ENCODE measurements at places on chromosomes 2 and 18.

- DNase-seq, result peak; percentile 38
Observed at GRCh38 chr2:224922142-224922727, 120.0 kb downstream of the DOCK10 start.

DNA sequence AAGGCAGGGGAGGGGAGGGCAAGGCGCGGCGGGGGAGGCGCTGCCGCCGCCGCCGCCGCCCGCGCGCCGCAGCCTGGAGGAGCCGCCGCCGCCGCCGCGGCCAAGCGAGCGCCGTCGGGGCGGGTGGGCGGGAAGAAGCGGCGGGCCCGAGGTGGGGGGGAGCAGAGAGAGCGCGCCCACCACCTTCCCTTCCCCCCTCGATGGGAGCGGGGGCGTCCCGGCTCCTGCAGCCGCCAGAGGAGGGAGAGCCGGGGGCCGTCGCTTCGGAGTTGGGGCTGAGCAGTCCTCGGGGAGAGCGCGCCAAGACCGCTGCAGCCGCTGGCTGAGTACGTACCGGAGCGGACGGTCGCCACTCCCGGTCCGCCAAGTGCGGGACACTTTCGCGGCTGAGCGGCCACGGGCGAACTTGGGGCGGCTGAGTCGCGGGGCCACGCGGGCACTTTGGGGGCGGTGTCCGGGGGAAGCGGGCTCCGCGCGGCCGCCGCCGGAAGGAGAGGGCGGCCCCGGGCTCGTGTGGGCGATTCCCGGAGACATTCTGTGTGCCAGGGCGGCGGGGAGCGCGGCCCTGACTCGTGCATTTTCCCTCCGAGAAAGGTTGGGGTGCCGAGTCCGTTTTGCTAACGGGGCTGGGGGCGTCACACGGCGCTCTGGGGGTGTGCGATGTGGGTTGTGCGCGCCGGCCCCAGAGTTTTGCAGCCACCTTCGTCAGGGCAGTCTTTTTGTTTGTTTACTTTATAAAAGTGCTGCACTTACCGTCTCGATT is at the start of gene NAB1:
TSS of gene NAB1 (plus strand) at position 49 of the 763 bp plus-strand sequence. CDS start 10,094 bp downstream, outside the sequence.
- DNase-seq, result peak; percentile 17

DNA sequence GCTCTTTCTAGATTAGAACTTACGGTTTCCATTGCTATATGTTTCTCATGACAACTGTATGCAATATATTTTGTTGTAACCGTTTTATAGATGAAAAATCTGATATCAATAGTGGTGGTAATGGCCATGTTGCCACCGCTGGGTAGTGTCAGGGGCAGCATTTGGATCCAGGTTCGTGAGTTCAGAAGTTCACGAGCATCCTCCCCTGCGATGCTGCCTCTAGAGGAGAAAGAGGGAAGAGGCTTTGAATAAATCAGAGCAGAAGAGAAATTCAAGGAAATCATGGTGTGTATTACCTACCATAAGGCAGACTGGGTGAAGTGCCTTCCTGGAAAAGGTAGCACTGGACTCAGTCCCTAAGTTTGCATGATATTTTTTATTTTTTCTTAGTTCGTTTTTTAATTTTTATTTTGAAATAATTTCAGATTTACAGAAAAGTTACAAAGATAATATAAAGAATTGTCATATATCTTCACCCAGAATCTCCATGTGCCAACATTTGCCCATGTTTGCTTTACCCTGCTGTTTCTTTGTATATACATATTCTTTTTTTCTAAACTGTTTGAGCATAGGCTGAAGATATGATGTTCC is 3.3 kb upstream of the ZBTB7C start:
- DNase-seq, result peak; percentile 26

- no peak for DNase-seq
Observed at GRCh38 chr2:9392898-9393765, 30.2 kb downstream of the ITGB1BP1 start.

DNA sequence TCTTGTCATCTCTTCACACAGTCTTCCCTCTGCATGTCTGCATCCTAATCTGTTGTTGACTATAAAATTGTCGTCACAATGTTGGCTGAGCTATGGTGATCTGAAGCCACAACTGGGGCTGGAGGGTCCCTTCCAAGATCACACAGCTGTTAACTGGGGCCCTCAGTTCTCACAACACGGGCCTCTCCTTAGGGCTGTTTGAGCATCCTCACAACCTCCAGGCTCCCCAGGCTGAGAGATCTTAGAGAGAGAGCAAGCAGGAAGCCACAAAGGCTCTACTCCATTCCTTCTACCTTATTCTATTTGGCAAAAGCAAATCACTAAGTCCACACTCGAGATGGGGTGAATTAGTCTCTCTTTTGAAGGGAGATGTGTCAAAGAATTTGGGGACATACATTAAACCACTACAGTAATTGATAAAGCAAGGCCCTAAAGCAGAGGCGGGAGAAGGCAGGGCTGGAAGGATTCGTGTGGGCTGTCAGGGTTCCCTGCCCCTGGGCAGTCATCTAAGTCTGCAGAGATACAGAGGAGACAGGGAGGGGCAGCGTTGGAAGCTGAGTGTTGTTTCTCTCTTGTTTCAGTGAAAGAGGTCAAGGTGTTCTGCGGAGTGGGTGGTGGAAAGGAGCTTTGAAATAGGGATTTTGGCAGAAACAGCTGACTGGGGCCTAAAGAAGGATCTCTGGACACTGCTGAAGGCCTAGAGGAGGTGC is 15.9 kb downstream of the MYO7B start:
- DNase-seq, result no peak

DNA sequence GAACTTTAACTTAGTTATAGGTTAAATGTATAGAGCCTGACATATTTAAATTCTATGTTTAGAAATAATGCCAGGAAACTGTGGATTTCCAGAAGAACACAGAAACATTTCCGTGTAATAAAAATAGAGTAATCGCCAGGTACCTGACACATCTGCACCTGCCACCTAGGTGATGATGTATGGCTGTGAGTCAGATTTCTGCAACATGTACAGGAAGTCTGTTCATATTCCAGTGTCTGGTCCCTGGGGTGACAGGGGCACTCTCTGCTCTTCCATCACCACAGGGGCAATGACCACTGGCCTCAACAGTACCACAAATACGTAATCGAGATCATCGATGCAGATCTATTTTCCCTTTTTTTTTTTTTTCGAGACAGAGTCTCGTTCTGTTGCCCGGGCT is 101.1 kb upstream of the LPIN2 start:
- DNase-seq, result no peak

- no peak for DNase-seq
Observed at GRCh38 chr18:40413160-40413559, 1541.9 kb upstream of the PIK3C3 start.

DNA sequence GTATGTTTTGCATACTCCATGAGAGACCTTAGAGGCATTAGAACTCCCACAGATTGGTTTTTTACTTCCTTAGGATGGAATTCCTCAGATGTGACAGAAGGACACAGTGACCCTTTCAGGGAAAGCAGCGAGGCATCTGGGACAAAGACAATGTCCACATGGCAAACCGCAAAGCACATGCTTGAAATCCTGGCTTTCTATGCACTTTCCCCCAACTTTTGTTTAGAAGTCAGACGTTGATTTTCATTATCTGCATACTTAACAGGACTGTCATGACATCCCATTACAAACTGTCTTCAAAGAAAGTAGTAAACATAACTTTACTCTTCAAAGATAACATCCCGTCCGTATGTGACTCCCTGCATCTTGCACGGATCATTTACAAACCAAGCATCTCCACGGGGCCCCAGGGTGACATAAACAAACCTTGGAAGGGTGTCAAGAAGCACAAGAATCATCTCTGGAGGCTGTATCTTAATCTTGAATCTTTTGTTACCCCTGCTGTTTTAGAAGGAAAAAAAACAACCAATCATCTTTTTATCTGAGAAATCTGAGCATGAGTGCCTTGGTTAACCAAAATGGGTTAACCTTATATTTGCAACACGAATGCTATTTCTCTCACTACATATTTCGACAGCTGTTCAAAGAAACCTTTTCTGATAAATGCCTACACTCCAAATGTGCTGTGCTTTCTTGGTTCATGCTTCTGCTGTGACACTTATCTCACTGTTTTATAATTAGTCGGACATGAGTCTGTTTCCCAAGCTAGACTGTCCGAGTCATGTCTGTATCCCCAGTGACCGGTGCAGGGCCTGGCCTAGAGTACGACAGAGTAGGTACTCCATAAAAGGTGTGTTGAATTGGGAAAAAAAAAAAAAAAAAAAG is 90.8 kb downstream of the CCBE1 start:
- DNase-seq, result no peak

DNA sequence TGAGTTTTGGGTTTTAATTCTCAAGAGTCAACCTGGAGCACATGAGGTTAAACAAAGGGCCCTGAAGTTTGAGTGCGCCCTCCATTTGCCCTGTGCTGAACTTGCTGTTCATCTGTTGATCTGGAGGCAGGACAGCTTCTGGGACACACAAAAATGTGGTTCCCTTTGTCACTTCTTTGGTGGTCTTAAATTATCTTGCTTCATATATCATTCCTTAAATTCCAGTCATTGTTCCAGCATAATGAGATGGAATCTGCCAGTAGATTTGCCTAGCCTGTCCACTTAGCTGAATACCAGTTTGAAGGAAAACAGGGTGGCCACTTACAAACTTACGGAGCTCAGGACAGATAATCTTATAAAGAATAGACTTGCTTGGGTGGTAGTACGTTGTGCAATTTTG is 916 bp downstream of the CETN1 start:
- DNase-seq, result no peak

DNA sequence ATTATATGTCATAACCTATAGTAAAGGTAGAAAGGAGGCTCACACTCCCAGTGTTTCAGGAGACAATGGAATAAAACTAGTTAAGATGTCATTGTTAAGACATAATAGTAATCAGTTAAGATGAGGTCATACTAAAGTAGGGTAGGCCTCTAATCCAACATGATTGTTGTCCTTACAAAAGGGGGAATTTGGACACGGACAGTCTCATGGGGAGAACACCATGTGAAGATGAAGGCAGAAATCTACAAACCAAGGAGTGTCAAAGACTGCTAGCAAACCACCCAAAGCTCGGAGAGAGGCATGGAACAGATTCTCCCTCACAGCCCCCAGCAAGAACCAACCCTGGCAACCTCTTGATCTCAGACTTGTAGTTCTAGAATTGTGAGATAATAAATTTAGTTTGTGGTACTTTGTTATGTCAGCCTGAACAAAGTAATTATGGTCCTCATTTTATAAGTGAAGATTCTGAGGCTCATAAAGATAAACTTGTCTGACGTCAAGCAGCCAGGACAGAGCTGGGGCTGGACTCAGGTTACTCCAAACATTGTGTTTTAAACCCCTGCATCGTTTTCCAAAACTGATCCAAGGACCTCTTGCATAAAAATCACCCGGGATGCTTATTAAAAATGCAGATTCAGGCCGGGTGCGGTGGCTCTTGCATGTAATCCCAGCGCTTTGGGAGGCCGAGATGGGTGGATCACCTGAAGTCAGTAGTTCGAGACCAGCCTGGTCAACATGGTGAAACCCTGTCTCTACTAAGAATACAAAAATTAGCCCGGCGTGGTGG is 47.8 kb downstream of the CCDC195 start:
- DNase-seq, result no peak

DNA sequence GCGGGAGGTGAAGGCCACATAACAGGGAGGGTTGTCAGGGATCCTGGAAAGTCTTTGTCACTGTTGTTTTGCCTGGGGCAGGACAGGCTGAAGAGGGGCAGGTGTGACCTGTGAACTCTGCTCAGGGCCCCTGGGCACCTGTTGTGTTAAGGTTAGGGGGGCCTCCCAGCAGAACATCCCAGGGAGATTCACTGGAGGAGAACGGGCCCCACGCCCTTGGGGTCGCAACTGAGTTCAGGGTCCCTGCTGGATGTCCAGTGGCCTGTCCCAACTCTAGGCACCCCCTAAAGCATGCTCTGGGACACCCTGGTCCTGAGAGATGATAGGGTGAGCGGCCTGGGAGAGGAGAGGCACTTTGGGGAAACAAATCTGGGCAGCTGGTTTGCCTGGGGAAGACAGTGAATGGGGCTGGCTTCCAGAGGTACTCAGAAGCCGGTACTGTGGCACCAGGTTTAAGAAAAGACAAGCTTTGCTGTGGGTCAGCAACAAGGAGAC is 22.9 kb downstream of the GPR35 start:
- no peak for DNase-seq

DNA sequence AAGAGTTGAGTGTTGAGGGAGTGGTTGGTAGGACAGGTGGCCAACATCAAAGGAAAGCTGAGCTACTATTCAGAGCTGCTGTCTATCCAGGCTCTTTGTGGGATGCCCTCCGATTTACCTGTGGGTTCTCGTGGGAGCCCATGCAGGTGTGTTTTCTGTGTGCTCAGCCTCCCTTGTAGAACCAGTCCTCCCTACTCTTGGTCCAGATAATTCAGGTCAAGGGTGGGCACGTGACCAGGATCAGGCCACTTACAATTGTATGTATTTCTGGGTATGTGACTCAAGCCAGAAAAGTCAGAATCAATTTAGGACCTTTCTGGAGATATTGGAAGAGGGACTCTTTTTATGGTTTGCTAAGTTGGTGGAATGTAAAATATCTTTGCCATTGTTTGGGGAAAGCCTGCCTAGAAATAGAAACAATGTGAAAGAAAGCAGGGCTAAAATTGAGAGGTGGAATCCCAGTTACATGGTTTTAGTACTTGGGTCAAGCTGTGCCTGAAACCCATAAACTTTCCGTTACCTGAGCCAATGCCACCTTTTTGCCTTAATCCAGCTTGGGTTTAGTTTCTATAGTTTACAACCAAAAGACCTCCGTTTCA is 93.2 kb downstream of the PDCL3 start:
- no peak for DNase-seq

DNA sequence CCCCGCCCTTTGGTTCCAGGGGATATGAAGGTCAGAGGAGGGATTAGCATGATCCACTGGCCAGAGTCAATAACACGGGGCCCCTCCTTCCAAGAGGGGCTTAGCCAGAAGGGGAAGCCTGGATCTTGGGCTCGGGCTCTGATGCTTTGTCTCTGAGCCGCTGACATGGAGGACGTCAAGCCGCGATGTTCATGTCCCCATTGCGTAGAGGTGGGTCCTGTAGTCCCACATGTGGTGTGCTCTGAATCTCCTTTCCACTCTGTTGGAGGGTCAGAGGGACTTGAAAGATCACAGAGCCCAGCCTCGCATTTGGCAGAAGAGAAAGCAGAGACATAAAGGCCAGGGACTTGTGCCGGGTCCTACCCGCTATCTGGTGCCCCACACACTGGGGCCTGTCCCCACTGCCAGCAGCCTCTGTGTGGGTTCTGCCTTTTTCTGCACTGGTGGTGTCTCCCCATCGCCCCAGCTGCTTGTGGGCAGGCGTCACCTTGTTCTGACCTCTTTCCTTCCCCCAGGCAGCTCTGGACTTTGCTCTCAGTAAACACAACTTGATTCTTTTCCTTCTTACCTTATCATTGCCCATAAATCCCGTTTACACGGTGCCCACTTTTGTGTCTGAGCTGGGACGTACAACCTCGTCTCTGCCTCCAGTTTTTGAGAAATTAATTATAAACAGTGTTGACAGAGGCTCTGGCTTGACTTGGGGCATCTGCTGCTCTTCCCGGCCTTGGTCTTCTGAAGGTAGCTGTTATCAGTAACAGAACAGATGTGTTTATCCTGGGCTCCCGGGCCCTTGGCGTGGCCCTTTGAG is 48.8 kb downstream of the SH3BP4 start:
- no peak for DNase-seq

GRCh38 chr2:9754532-9754887 is 88.8 kb upstream of the TAF1B start:
- DNase-seq, result no peak
